ENCODE measurements at places on chromosomes 5 and 9. TPM values are rescaled to one million over a fixed set of nuclear protein-coding genes. Genes with fewer than 3 reads are reported as not detected.

DNA sequence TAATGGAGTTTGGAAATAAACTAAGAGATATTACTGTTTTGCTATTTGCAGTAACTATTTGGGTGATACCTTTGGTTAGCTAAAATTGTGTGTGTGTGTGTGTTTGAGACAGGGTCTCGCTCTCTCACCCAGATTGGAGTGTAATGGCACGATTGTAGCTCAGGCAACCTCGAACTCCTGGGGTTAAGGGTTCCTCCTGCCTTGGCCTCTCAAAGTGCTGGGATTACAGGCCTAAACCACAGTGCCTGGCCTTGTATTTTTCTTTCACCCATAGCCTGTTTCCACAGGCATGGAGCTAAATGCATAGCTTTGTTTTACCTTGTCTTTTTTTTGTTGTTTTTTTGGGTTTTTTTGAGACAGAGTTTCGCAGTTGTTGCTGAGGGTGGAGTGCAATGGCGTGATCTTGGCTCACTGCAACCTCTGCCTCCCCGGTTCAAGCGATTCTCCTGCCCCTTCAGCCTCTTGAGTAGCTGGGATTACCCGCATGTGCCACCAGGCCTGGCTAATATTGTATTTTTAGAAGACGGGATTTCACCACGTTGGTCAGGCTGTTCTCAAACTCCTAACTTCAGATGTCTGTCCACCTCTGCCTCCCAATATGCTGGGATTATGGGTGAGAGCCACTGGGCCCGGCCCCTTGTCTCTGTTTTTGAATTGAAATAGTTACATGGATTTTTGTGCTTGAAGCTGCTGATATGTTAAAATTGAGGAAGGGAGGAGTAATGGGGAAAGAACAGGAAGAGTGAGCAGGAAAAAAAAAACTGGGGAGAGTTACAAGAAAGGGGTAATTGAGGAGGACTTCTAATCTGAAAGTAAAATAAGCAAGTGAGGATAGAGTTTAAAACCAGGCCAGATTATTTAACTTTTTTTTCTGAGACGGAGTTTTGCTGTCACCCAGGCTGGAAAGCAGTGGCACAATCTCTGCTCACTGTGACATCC lies 5.7 kb downstream of the GPBP1 start:
- no peak for DNase-seq

- no peak for DNase-seq
These were observed 142.5 kb upstream of the VLDLR start for GRCh38 chr9:2479056-2479565.

The GARIN3 gene
- not detected for total RNA-seq

DNA sequence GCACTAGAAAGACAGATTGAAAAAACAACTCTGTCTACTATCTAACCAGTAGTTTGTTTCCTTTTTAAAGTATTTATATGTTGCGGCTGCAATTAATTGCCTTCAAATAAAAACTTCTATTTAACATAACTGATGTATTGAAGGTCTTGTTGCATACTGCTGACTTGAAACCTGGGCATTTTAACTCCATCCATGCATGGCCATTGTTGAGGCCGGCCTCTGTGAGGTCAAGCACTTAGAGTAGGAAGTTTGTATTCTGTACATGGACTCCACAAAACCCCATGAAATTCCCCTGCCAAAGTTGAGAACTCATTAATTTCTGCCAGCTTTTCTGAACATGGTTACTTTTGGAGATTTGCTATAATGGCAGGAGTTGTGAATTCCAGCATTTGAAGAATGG lies 150.6 kb downstream of the GAS1 start:
- DNase-seq = no peak
